ENCODE measurements at places on chromosomes 7 and 10.

- DNase-seq: no peak
These were observed 15.1 kb downstream of the SNX10 start for GRCh38 chr7:26306790-26307189.

- DNase-seq: no peak
These were observed 40.1 kb downstream of the HHEX start for GRCh38 chr10:92729886-92730285.

- peak; percentile 93 for DNase-seq
These were observed 21.3 kb downstream of the MDH2 start for GRCh38 chr7:76069238-76069638.

GRCh38 chr10:123380491-123381085, 226.4 kb downstream of the BUB3 start:
- no peak for DNase-seq

DNA sequence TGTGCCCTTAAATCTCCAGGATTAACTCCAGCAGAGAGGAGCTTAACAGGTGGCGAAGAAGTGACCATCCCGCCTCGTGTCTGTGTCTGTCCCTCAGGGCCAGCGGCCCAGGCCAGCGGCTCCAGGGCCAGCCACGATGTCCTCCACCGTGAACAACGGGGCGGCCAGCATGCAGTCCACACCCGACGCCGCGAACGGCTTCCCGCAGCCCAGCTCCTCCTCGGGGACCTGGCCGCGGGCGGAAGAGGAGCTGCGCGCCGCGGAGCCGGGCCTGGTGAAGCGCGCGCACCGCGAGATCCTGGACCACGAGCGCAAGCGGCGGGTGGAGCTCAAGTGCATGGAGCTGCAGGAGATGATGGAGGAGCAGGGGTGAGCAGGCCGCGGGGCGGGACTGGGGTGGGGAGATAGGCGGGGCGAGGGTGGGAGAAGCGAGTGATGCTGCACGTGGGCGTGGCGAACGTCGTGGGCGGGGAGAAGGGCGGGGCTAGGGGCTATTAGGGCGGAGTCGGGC, 33.3 kb downstream of the SRRM3 start:
- DNase-seq: peak; percentile 70

DNA sequence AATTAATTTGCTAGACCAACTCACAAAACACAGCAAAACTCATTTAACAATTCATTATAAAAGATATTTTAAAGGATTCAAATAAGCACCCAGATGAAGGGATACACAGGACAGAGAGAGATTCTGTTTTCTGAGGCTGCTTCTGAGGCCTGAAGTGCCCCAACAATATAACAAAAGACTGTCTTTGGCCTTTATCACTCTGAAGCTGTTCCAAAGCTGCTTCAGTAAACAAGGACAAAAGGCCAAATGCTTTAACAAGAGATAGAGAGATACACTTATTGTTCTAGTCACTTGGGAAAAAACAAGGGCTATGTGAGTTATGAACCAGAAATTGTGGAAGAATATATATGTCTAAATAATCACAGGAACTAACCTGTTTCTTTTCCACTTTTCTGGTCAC, 223.7 kb downstream of the CXCL12 start:
- no peak for DNase-seq

DNA sequence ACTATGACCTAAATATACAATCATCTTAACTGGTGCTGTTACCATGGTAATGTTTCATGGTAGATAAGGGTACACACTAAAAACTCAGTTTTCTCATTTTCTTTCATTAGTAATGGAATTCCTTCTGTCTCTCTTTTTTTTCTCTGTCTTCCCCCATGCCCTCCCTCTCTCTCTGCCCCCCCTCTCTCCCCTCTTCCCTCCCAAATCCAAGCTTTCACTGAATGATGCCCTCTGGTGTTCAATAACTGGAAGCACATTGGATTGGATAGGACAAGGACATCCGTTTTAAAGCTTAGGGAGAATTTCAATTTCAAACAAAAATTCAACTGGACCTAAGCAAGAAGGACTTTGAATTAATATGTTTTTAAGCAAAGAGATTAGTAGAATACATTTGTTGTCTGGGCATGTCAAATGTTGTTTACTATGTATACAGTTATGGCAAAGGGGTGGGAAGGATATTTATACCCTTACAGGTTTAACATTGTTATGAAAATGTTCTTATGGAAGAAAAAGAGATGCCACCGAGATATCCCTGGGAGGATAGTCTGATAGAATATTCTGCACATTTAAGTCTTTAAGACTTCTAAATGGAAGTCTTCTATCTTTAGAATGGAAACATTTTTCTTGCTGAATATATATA, 6.1 kb downstream of the CHRM2 start:
- DNase-seq: peak; percentile 20

GRCh38 chr7:69256634-69257081, 341.6 kb upstream of the AUTS2 start:
- DNase-seq: no peak

DNA sequence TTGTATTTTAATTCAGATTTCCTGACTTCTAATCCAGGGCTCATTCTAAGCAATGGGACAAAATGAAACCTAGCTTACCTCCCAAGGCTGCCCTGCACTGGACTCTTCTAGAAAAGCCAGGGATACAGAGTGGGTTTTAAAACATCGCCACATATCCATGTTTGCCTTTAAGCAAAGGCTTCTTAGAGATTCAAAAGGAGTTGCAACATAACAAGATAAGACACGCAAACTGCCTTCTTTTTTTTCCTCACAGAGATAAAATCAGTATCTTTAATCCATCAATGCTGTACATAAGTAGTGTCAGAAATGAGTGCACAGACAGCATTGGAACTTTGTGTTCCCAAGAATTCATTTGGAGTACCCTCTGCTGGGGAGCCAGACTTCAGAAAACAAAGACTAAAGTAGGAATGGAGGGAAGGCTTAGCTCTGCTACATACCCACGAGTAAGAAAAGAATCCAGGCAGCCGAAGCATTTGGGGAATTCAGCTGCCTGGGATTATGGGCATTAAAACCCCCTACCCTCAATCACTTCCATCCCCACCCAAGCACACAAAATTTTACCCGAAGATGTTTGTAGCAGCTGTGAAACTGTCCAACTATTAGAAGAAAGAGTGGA, 427.8 kb downstream of the ARL4A start:
- DNase-seq: peak; percentile 13
